Smooth muscle cell of trachea (primary cell): ENCODE measurements at places on chromosomes 1 and 21. TPM values are rescaled to one million over a fixed set of nuclear protein-coding genes. Genes with fewer than 3 reads are reported as not detected.

SZT2 gene
- 30.7 and 36.2 TPM in 2 replicates for total RNA-seq

CELA3A gene
- not detected in 2 replicates for total RNA-seq

ZMYND12 gene
- total RNA-seq = 0.29 and 2.6 TPM in 2 replicates

INSRR gene
- total RNA-seq = under 0.01 TPM in 1 of 2 replicates, not detected in the other

SHISAL2A gene
- not detected in 2 replicates for total RNA-seq

ADGRL4 gene
- total RNA-seq = 6.9 and 23.3 TPM in 2 replicates

TSPAN2 gene
- total RNA-seq = not detected in 2 replicates

LHX8 gene
- under 0.01 TPM in 1 of 2 replicates, not detected in the other for total RNA-seq

CLEC20A gene
- not detected in 2 replicates for total RNA-seq

PTPRC gene
- under 0.01 TPM in 1 of 2 replicates, not detected in the other for total RNA-seq

MAP3K7CL gene
- 22.7 and 23.3 TPM in 2 replicates for total RNA-seq

MAB21L3 gene
- 0.66 TPM in 1 of 2 replicates, not detected in the other for total RNA-seq

TSSK3 gene
- 1.0 and 1.3 TPM in 2 replicates for total RNA-seq

CELA2A gene
- total RNA-seq = not detected in 2 replicates

RAB25 gene
- not detected in 2 replicates for total RNA-seq

CELSR2 gene
- total RNA-seq = 1.5 TPM in 2 replicates

ST6GALNAC5 gene
- 0.17 and 0.44 TPM in 2 replicates for total RNA-seq

ENAH gene
- 86.2 and 99.9 TPM in 2 replicates for total RNA-seq

FCER1G gene
- 0.58 TPM in 1 of 2 replicates, not detected in the other for total RNA-seq

VCAM1 gene
- total RNA-seq = 2.9 and 23.3 TPM in 2 replicates

IL19 gene
- total RNA-seq = not detected in 2 replicates

OR2L8 gene
- not detected in 2 replicates for total RNA-seq

CCDC185 gene
- 0.17 TPM in 1 of 2 replicates, not detected in the other for total RNA-seq

YOD1 gene
- total RNA-seq = 5.1 and 6.0 TPM in 2 replicates

FCRLA gene
- 1.5 and 2.3 TPM in 2 replicates for total RNA-seq

KIF14 gene
- 0.83 and 16.0 TPM in 2 replicates for total RNA-seq

CYP4A22 gene
- not detected in 2 replicates for total RNA-seq

BEND5 gene
- total RNA-seq = 0.17 TPM in 1 of 2 replicates, not detected in the other

CASZ1 gene
- under 0.01 and 0.17 TPM in 2 replicates for total RNA-seq

OR2T8 gene
- total RNA-seq = not detected in 2 replicates

BGLAP gene
- 0.83 TPM in 1 of 2 replicates, not detected in the other for total RNA-seq

LRRC3 gene
- 0.44 and 0.66 TPM in 2 replicates for total RNA-seq

CFAP74 gene
- not detected in 2 replicates for total RNA-seq

PDZK1IP1 gene
- total RNA-seq = 0.50 TPM in 1 of 2 replicates, not detected in the other

TMPRSS2 gene
- not detected in 2 replicates for total RNA-seq

RIPPLY3 gene
- total RNA-seq = not detected in 2 replicates

LINGO4 gene
- total RNA-seq = not detected in 2 replicates

LRRC39 gene
- 0.33 and 0.73 TPM in 2 replicates for total RNA-seq

TNFRSF18 gene
- 0.33 and 0.44 TPM in 2 replicates for total RNA-seq

CR1L gene
- total RNA-seq = not detected in 2 replicates

MIXL1 gene
- total RNA-seq = under 0.01 TPM in 1 of 2 replicates, not detected in the other

AURKAIP1 gene
- 109 and 137 TPM in 2 replicates for total RNA-seq

MRPS14 gene
- total RNA-seq = 21.5 and 33.3 TPM in 2 replicates

PATJ gene
- total RNA-seq = 7.8 and 10.8 TPM in 2 replicates

OR2M3 gene
- total RNA-seq = not detected in 2 replicates
